ENCODE measurements at places on chromosomes 12 and 14.

DNA sequence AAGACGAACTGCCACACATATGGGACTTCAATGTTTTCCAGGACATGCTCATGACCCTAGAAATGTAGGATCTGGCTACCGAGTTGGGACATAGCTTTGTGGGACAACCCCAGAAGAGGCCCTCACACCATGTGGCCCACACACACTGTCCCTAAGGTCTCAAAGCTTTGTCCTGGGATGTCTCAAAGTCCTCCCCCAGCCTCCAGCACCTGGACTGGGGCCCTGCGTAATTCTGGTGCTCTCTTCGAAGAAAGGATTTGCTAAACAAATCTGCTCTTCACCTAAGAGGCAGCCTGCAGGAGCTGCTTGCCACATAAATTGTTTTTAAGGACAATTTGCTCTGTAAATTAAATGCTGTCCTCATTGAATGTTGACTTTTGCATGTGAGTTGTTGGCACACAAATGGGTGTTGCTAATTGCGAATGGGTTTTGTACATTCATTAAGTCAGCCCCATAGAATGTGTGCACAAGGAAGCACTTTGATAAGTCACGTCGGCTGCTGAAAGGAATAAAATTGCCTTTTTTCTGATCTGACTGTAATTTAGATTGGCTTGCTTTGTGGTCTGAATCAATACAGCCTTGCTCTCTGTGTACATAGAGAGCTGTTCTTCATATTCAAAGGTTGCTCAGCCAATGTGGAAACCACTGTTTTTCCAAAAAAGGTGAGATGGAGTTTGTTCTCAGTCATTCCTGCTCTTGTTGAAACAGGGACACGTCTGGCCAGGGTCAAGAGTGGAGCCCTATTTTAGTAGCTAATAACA is 161.6 kb upstream of the PWP1 start:
- no peak for DNase-seq

GRCh38 chr12:102675672-102676071 is 195.3 kb upstream of the IGF1 start:
- DNase-seq: no peak

DNA sequence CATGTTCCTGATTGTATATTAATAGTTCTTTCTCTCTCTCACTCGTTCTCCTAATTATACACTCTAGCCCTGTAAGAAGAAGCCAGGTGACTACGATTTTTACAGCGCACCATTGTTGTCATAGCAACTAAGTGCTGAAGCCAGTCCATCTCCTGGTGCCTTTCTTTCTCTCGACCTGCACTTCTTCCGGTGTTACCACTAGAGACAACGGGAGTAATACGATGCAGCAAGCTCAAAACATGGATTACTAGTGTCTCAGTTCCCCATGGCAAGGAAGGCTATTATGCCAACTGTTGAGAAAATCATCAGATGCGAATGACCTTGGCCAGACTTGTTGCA is 40.8 kb upstream of the DCD start:
- no peak for DNase-seq

- no peak for DNase-seq
Measured at GRCh38 chr12:12744546-12745305, 27.6 kb downstream of the CDKN1B start.

DNA sequence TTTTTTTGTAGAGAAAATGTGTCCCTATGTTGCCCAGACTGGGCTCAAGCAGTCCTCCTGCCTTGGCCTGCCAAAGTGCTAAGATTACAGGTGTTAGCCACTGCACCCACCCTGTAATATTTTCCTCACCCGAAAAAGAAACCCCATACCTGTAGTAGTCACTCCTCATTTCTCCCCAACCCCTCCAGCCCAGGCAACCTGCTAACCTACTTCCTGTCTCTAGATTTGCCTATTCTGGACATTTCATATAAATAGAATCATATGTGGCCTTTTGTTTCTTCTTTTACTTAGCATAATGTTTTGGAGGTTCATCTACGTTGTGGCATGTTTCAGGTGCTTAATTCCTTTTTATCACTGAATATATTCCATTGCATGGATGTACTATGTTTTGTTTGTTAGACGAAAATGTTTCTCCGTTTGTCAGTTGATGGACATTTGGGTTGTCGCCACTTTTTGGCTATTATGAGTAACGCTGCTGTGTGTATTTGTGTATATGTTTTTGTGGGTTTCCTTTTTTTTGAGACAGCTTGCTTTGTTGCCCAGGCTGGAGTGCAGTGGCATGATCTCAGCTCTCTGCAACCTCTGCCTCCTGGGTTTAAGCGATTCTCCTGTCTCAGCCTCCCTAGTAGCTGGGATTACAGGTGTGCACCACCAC is 6.2 kb downstream of the ANKRD13A start:
- no peak for DNase-seq

Measured in putamen (tissue), 1 donor.